ENCODE measurements at places on chromosomes 7 and 10. TPM values are rescaled to one million over a fixed set of nuclear protein-coding genes. Genes with fewer than 3 reads are reported as not detected.

- peak; percentile 22 for DNase-seq
These were observed 108.3 kb downstream of the ZMIZ1 start for GRCh38 chr10:79176949-79177602.

DNA sequence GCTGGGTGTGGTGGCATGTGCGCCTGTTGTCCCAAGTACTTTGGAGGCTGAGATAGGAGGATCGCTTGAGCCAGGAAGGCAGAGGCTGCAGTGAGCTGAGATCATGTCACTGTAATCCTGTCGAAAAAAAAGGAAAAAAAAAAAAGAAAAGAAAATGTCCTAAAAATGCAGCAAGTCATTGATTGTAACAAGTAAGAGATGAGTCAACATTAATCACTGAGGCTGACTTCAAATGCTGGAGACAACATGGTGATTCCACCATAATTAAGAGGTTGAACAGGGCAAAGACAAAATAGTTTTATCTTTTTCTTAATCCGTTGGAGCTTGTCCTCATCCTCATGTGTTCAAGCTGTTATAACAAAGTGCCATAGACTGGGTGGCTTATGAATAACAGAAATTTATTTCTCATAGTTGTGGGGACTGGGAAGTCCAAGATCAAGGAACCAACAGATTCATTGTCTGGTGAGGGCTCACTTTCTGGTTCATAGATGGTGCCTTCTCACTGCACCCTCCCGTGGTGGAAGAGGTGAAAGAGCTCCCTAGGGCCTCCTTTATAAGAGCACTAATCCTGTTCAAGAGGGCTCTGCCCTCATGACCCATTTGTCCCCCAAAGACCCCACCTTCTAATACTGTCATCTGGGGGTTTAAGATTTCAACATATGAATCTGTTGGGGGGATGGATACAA, 60.3 kb downstream of the TBXAS1 start:
- DNase-seq, result no peak

DNA sequence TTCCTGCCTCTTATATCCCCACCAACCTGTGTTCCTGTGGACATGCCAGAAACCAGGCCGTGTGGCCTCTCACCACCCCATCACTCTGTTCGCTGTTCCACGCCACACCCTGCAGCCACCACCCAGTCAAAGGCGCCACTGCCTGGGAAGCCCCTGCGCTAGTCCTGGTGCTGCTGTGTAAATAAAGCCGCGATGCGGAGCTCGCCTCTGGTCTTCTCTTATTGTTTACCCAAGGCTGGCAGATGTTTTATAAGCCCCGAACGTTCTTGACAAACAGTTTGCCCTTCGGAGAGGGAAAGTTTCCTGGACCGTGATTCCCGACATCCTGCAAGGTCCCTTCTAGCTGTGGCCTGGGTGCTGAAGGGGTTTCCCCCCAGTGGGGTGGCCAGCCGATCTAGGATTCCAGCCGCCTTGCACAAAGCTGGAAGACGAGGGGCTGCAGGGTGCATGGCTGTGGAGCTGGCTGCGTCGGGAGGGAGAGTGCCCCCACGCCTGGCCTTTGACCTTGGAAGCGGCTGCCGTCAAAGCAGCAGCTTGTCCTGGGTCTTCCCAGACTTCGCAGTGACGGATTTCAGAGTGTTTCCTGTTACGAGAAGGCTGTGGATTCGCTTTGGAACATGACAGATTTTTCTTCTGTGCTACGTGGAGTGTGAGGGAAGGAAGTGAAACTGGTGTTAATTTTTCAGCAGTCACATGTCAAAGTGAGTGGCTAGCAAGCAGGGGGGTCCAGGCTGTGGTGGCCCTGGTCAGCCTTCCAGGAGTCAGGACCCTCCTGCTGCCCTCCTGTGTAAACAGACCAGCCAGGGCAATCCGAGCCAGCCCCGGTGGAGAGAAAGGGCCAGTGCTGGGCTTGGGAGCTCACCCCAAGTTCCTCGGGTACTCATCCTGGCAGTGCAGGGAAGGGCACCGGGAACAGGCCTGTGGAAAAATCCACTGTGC, 61.6 kb downstream of the LHPP start:
- DNase-seq, result peak; percentile 9

DNA sequence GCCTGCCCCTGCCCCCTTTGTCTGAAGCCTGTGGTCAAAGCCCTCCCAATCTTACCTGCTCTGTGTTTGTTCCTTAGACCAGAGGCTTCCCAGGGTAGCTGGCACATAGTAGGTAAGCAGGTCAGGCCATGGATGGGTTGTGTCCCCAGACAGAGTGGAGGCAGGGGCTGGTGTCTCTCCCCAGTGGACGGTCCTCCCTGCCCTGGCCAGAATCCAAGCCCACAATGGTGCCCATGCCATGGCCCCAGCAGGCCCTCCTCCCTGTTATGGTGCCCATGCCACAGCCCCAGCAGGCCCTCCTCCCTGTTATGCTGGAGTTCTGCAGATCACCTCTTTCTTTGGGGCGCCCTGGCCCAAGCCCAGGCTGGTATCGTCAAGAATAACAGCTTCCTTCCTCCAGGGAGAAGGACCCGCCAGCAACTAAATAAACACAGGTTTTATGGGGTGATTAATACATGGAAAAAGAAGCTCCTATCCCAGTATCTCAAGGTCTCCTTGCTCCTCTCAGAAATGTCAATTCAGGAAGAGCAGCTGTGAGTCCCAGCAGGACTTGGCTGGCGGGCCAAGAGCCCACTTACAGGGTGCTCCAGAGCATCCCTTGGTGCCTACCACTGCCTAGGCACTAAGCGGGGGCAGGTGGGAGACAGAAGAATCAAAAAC, 82.0 kb downstream of the NEURL1 start:
- no peak for DNase-seq

GRCh38 chr10:58070956-58071355, 196.7 kb downstream of the IPMK start:
- DNase-seq, result no peak

GRCh38 chr7:20320322-20320721, 10.4 kb upstream of the ITGB8 start:
- no peak for DNase-seq

Gene FLNC
- 106 TPM for total RNA-seq

Gene SLC26A3
- total RNA-seq, result not detected

GRCh38 chr10:58746474-58747185, 234.0 kb downstream of the BICC1 start:
- DNase-seq, result peak; percentile 48

GRCh38 chr7:101612885-101613515, 16.1 kb downstream of the MYL10 start:
- no peak for DNase-seq

DNA sequence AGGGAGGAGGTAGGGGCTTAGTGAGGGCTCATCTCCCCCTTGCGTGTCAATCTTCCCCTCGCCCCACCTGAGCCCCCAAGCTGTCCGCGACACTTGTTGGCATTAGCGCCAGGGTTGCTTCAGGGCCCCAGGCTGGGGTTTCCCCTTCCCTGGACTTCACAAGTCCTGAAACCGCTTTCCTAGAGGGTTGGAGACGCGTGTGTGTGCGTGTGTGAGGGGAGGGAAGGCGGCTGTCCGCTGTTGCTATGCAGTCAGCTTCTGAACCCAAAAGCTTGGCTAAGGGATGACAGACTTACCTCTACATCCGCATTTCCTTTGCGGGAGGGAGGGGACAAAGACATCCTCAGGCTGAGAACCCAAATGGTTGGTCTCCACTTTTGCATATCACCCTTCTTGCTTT, 803 bp downstream of the GOLGA7B start:
- no peak for DNase-seq

GRCh38 chr10:89301232-89301631, 614 bp upstream of the IFIT2 start:
- DNase-seq, result peak; percentile 55

GRCh38 chr10:22893781-22894180, 34.1 kb upstream of the ARMC3 start:
- DNase-seq, result no peak

Gene EBLN1
- total RNA-seq, result not detected

- DNase-seq, result no peak
These were observed 24.3 kb downstream of the YKT6 start for GRCh38 chr7:44224974-44225565.

Gene ANKRD61
- total RNA-seq, result not detected

Gene SFTPA1
- total RNA-seq, result not detected

- DNase-seq, result no peak
These were observed 10.7 kb upstream of the NFKB2 start for GRCh38 chr10:102384606-102385429.

Gene PNLIPRP3
- 5.8 TPM for total RNA-seq

Gene ITPRID1
- 1.8 TPM for total RNA-seq

Gene MAT1A
- 0.30 TPM for total RNA-seq

Gene CRCP
- total RNA-seq, result 28.2 TPM

- DNase-seq, result no peak
These were observed 585.0 kb upstream of the MBL2 start for GRCh38 chr10:53357587-53357986.

DNA sequence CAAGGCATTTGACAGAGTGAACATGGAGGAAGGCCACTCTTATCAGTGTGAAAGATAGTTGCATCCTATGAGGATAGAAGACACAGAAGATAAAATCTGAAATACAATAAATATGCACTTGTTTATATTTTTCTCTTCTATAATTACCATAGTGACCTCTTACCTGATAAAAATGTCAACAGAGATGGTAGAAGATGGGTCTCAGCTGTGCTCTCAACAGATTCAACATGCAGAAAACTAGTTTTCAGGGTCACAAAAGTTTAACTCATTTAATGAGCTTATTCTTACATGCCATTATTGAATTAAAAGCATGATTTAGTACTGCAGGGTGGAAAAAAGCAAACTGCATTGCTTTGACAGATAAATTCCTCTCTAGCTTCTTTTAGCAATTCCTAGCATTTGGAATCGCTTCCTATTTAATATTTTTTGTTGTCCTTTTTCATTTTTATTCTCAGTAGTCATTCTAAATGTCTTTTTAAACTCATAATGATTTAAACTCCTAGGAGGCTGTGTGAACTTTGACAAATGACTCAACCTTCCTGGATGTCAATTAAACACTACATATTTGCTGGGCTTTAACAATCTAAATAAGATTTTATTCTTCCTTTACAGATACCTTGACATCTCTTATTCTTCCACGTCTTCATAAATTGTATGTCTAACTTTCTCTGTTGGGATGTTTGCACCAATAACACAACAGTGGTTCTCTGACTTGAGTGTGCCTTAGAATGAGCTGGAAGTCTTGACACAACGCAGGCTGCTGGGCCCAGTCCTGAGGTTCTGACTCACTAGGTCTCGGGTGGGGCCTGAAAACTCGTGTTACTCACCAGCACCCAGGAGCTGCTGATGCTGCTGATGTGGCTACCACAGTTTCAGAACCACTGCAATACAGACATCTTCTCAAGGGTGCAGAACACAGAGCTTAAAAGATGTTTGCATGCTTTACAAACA, 565.5 kb upstream of the IGFBP3 start:
- DNase-seq, result no peak

DNA sequence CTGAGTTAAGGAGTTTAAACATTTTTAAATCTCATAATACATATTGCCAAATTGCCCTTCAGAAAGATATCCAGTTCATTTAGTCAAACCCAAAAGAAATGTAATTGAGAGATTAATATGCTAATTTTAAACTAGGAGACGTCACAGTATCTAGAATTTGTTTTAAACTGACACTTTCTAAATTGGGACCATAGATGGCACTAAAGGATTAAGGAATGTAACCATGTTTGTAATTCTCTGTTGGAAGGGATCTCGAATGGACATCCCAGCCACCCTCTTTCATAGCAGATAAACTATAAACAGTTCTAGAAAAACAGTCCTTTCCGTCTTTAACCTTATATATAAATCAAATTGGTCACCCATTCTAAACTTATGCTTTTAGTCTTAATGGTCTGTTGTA, 30.0 kb upstream of the SAMD9L start:
- DNase-seq, result peak; percentile 41

DNA sequence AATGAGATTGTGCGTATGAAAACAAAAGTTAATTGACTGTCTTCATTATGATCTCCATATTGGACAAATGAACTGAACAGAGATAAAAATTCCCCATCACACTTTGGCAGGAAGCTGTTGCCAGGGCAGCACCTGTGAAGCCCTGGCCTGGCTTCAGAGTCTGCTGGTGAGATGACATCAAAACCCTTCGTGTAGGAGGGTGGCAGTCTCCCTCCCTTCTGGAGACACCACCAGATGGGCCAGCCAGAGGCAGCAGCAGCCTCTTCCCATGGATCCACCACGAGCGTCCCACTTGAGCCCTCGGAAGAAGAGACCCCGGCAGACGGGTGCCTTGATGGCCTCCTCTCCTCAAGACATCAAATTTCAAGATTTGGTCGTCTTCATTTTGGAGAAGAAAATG, at the start of gene DNTT:
Gene DNTT, plus strand, starts transcription at position 205 of the 400 bp plus-strand sequence. Its CDS starts 64 bp downstream, at position 269.
- DNase-seq, result no peak

Gene SEMA4G
- 1.9 TPM for total RNA-seq

Gene CTBP2
- 36.7 TPM for total RNA-seq

GRCh38 chr10:116960066-116960776, 44.8 kb downstream of the SHTN1 start:
- no peak for DNase-seq

Gene RASA4
- total RNA-seq, result 26.5 TPM

GRCh38 chr10:75449382-75450074, 18.1 kb downstream of the LRMDA start:
- DNase-seq, result no peak

DNA sequence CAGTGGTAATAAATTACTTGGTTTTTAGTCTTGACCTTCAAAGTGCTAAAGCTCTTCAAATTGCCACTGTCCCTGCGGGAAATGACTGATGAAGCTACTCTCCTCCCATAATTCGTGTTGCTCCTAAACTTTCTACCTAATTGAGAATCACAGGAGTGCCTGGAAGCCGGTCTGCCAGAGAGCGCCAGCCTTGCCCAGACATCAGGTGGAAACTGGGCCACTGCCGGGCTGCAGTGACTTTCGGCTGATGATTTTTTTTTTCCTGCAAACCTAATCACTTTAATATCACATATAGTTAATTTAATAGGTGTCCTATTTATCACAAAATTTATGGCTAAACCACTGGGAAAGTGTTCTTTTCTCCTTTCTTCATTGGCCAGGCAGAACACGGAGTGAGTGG, 59.6 kb upstream of the UBE3C start:
- no peak for DNase-seq

DNA sequence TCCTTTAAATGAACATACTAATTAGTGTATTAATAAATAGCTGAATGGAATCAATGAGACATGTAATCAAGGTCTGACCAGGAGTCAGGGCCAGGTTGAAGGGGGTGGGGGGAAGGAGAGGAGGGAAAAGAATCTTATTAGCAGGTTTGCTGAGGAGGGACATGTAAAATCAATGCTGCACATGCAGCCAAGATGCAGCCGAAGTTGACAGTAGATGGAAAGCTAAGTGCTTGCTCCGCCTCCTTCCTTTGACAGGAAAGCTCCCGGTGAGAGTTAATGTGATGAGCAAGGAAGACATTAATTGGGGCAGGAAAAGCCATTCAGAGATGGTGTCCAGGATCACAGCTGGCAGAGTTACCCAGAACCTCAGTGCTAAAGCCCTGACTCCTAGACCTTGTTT, 24.4 kb downstream of the PLXNA4 start:
- DNase-seq, result no peak

Data from skin of body (tissue), 3 donors.